Body of pancreas (tissue), 4 donors: ENCODE measurements at places on chromosomes 1 and 21. TPM values are rescaled to one million over a fixed set of nuclear protein-coding genes. Genes with fewer than 3 reads are reported as not detected.

The C1orf116 gene
- 11.2 TPM for total RNA-seq

The SPRR2G gene
- total RNA-seq = not detected

The FCAMR gene
- not detected for total RNA-seq

The OR2L13 gene
- not detected for total RNA-seq

The TEX38 gene
- not detected for total RNA-seq

DNA sequence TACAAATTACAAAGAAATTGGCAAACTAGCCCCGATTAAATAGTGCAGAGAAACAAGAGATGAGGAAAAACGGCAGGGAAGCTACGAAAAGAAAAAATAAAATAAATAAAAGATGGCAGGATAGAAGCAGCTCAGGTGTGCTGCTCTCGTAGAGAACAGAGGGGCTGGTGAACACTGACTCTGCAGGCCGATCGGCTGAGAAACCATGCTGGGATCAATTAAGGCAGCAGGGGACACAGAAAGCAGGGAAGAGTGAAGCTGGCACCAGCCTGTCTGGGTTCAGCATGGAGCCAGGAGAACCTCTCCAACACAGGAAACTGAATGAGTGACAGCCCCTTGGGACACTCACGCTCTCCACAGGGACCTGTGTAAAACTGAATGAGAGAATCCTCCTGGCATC is 39.5 kb upstream of the TMPRSS15 start:
- DNase-seq = no peak
- H3K4me3 ChIP-seq = no peak overlapping the region
- no peaks in the 10 kb centered on the region for H3K36me3 ChIP-seq
- no peaks in the 10 kb centered on the region for H3K4me1 ChIP-seq

- no peak for DNase-seq
- no peaks in the 10 kb centered on the region for H3K36me3 ChIP-seq
- no peaks in the 10 kb centered on the region for H3K4me1 ChIP-seq
- no peak overlapping the region for H3K4me3 ChIP-seq
Measured at GRCh38 chr1:77639056-77639455, 43.4 kb downstream of the ZZZ3 start.
